ENCODE measurements at places on chromosomes 7 and 10. TPM values are rescaled to one million over a fixed set of nuclear protein-coding genes. Genes with fewer than 3 reads are reported as not detected.

PRDX3 gene
- 184 TPM for total RNA-seq

CADPS2 gene
- total RNA-seq = 22.0 TPM

CYP2E1 gene
- total RNA-seq = 0.31 TPM

CYP3A4 gene
- total RNA-seq = not detected

PTF1A gene
- not detected for total RNA-seq

RARRES2 gene
- 35.5 TPM for total RNA-seq

TRIL gene
- total RNA-seq = 23.9 TPM

SLC16A12 gene
- 3.1 TPM for total RNA-seq

TMEM130 gene
- 3.5 TPM for total RNA-seq

OSBPL3 gene
- total RNA-seq = 8.9 TPM

IFT22 gene
- total RNA-seq = 19.2 TPM

GIMAP4 gene
- total RNA-seq = 42.2 TPM

CYP26C1 gene
- not detected for total RNA-seq

SPACDR gene
- total RNA-seq = not detected

TUBB8 gene
- not detected for total RNA-seq

TEX47 gene
- not detected for total RNA-seq

RPEL1 gene
- total RNA-seq = not detected

LRRC18 gene
- not detected for total RNA-seq

UNCX gene
- not detected for total RNA-seq

CTNNA3 gene
- total RNA-seq = 15.5 TPM

- DNase-seq = no peak
Observed at GRCh38 chr7:29204491-29205272, 10.1 kb downstream of the CHN2 start.

- DNase-seq = no peak
Observed at GRCh38 chr7:29500719-29501118, 62.9 kb upstream of the PRR15 start.

DNA sequence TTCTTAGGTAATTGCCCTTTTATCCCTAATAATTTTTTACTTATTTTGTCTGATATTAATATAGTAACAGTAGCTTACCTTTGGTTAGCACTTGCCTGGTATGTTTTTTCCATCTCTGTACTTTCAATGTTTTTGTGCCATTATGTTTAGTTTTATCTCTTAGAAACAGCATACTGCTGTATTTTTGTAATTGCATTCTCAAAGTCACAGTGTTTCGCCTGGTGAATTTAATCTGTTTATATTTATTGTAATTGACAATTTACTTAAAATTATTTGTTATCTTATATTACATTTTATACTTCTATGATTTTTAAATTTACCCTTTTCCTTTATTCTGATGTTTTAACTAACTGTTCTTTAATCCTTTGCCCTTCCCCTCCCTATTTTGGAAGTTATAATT lies 166.4 kb downstream of the RELN start:
- no peak for DNase-seq

DNA sequence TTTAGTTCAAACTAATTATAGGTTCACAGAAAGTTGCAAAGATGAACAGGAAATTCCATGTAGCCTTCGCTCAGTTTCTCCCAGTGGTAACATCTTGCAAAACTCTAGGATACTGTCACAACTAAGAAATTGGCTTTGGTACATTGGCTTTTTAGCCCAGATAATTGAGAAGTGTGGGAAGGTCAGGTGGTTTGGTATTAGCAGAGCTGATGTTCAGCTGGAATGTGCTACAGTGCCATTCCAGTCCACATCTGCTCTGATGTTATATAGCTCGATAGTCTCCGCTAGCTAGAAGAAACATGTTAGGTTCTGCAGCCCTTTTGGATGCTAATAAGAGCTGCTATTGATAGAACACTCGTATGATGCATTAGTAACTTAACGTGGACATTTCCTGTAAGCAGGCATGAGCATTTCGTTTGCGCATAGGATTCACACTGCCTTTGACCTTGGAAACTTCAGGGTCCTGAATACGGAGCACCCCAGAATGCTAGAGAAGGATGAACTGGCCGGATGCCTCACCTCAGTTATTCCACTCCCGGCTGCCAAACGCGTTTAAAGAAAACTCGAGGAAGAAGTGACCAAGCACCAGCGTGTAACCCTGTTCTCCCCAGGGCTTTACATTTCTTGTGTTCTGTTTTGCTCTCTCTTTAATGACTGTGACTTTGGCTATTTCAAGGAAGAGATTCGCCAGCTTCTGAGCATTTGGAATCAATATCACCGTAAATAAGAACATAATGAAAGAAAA lies 271.4 kb downstream of the GALNT17 start:
- no peak for DNase-seq

DNA sequence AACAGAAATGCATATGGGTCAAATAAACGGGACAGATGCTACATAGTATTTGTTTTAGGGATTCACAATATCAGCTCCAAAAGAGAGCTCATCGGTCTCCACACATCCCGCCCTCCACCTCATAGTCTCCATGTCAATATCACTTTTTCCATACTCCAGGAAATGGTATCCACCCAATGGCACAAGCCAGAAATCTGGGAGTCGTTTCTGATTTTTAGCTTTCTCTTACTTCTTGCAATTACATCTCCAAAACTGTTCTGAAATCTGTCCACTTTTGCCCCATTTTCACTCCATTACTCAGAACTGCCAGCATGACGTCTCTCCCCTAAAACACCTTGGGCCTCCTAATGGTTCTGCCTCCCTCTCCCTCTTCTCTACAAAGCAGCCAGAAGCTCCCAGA lies 47.4 kb upstream of the EZH2 start:
- DNase-seq = no peak

DNA sequence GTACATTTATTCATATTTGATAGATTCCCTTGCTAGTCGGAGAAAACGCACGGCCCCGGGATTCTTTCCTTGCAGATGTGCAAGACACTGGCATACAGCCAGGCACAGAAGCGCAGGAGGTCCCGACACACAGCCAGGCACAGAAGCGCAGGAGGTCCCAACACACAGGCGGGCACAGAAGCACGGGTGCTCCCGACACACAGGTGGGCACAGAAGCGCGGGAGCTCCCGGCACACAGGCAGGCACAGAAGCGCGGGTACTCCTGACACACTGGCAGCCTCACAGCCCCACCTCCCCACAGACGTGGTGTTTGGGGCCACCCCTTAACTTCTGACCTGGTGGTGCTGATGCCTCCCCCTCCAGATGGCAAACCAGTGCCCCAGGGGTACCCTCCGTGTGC lies 237.3 kb downstream of the ZMYND11 start:
- no peak for DNase-seq

DNA sequence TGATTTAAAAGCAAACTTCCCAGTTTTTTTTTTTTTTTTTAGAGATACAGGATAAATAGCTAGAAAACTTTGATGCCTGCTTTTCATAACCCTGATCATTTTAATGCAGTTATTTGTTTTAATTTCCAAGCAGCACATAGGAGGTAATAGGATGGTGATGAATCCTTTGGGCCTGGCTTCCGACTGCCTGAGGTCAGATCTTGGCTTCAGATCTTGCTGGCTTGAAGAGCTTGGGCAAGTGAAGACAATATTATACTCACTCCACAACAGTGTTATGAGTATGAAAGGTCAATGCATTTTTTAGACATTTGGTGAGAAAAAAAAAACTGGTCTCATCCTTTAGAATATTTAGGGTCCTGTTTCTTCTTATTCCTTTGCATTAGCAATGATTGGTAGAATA lies 124.8 kb upstream of the PRKCQ start:
- DNase-seq = no peak

GRCh38 chr10:116775488-116776400 lies 33.4 kb upstream of the HSPA12A start:
- DNase-seq = no peak

- DNase-seq = no peak
Observed at GRCh38 chr7:113281223-113281622, 162.9 kb upstream of the SMIM30 start.

DNA sequence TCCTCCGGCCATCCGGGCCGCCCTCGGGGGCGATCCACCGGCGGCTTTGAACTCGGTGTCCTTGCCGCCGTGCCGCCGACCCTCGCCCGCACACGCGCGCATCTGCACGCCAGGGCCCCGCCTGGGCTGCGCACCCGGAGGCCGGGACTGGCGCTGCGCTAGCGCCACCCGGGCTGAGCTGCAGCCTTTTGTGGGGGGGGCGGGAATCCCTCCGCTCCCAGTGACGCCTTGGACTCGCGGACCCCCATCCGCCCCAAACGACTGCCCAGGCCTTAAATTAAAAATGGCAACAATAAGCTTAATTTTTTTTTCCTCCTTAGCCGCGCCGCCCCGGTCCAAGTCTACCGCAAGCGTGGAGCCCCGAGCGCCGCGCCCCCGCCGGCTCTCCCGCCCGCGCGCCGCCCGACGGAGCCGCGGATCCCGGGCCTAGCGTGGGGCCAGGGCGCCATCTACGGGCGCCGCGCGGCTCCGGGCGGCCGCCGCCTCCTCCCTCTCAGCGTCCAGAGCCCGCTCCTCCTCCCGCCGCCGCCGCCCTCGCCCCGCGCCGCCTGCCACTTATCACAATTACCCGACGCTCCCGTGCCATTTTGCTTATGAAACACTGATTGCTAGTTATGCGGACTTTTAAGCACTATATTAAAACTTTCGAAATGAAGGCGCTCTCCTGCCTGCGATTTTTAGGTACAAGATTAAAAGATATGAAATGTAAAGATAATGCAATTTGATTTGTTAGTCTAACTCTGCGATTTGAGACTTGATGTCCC lies 7.5 kb upstream of the EBF3 start:
- DNase-seq = peak; percentile 90

- no peak for DNase-seq
Observed at GRCh38 chr10:31593124-31593523, 274.1 kb downstream of the ZEB1 start.

GRCh38 chr7:11212816-11213215 lies 239.1 kb downstream of the PHF14 start:
- peak; percentile 35 for DNase-seq

- DNase-seq = peak; percentile 55
Observed at GRCh38 chr10:124621637-124622036, 122.5 kb downstream of the FAM53B start.

DNA sequence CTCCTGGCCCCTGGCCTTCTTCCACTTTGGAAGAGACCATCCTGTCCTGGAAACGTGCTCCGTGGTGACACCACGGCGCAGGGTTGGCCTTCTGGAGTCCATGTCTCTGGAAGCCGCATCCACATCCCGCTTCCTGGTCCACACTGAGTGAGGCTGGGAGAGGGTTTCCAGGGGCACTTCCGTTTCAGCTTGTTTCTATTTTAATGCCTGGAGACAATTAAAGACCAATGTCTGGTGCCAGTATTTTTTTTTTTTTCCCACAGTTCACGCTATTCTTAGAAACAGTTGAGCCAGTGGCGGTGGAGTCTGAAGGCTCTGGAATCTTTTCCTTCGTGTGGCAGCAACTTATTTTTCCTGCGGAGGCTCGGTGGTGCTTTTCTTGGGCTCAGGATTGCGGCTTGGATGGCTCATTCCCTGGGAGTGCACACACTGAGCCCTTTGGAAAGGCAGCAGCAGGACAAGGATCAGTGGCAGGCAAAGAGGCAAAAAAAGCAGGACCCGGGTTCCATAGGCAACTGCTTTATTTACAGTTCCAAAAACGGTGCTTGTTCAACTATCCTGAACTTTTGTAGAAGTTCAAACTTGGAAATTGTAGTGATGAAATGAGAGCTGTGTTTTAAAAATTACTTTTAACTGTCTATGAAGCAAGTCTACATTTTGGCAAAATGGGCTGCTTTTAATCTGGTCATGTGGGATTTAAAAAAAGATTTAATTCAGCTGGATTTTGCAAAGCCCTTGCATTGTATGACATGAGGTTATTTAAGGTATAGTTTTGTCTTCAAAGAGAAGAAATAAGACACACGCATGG lies 202.8 kb downstream of the BAMBI start:
- peak; percentile 60 for DNase-seq

- peak; percentile 35 for DNase-seq
Observed at GRCh38 chr7:113202284-113202683, 83.9 kb upstream of the SMIM30 start.

GRCh38 chr7:12635830-12636229 lies 51.6 kb upstream of the ARL4A start:
- DNase-seq = peak; percentile 26

DNA sequence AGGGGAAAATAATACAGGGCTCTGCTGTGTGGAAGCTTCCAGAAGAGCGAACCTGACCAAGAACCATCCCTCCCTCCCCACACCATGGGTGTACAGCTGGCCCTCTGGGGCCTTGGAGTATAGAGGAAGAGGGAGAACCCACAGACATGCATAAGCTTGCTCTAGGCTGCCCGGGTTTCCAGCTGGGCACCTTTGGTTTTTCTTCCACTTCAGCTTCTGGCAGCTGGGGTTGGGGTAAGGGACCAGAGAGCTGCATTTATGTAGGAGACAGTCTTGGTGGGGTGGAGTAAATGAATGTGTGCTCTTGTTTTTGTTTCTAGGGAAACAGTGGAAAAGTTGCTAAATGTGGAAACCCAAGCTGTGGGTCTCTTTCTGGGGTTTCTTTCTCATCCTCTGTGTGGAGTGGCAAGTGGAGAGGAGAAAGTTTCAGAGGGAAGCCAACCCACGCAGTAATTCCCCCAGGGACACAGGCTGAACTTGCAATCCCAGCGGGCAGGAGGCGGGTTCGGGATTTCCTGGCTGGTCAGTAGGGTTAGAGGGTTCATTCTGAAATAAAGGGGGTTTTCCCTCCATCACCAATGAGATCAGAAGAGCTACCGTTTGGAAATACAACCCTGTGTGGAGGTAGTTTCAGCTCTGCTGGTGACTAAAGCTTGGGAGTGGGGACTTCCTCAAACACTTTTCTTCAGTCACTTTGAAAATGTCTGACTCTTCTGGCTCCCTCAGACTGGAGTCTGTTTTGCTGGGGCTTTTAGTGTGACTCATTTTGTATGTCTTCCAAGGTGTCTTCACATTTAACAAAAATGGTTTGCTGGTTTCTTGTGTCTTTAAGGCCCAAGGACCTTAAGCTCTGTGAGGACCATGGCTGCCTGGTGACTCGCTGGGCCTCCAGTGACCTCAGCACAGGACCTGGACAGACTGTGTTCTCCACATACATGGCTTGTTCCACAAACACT lies 22.2 kb upstream of the SRGN start:
- DNase-seq = no peak

GRCh38 chr10:74643596-74643975 lies 182.8 kb upstream of the KAT6B start:
- DNase-seq = no peak

DNA sequence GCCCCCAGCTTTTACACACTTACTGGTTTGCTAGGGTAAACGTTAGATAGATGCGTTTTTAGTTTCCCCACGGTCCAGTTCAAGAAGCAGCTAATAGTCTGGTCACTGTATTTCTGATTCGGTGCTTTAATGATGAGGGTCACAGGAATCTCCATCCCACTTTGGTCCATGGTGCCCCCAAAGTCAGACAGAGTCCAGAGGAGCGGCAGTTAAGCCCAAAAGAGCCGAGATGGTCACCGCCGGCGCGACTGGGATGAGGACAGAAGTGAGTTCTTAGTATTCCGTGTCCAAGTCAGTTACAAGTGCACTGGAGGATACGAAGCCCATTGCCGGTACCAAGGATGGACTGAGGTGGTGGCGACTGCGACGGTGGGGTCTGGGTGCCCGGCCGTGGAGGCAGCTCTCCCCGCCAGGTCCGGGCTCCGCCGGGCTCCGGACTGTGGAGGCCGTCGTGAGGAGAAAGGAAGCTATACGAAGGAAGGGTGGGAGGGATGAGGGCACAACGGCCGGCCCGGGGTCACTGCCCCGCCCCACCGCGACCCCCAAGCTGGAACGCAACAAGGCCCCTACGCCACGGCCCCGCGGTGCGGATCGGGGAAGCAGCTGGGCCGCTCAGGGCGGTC lies 663 bp downstream of the HERPUD2 start:
- DNase-seq = peak; percentile 16

GRCh38 chr10:62554632-62555199 lies 180.5 kb downstream of the ZNF365 start:
- peak; percentile 66 for DNase-seq

Data from tongue (tissue), 3 donors.